ENCODE measurements at places on chromosomes 2 and 18.

- DNase-seq: no peak
These were observed 33.0 kb upstream of the DLX1 start for GRCh38 chr2:172052000-172052983.

DNA sequence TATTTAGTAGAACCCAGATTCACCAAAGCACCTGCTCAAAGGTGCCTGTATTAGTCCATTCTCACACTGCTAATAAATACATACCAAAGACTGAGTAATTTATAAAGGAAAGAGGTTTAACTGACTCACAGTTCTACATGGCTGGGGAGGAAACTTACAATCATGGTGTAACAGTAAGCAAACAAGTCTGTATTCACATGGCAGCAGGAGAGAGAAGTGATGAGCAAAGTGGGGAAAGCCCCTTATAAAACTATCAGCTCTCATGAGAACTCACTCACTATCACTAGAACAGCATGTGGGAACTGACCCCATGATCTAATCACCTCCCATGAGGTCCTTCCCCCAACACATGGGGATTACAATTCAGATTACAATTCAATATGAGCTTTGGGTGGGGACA lies 28.0 kb upstream of the DDX18 start:
- DNase-seq: no peak

- DNase-seq: no peak
These were observed 19.7 kb upstream of the EMILIN2 start for GRCh38 chr18:2827061-2827460.

- DNase-seq: no peak
These were observed 45.2 kb downstream of the ACVR1 start for GRCh38 chr2:157830696-157831570.

- no peak for DNase-seq
These were observed 33.4 kb downstream of the FBXO36 start for GRCh38 chr2:229955663-229956062.

DNA sequence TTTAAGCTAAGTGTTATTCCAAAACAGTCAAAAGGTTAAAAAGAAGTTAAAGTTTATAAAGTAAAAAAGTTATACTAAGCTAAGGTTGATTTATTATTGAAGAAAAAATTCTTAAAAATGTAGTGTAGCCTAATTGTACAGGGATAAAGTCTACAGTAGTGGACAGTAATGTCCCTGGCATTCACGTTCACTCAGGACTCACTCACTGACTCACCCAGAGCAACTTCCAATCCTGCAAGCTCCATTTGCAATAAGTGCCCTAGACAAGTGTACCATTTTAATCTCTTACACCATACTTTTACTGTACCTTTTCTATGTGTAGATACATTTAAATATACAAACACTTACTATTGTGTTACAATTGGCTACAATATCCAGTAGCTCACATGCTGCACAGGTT lies 86.1 kb downstream of the CACNB4 start:
- DNase-seq: no peak

- DNase-seq: no peak
These were observed 329.9 kb downstream of the HRH4 start for GRCh38 chr18:24790347-24790746.

DNA sequence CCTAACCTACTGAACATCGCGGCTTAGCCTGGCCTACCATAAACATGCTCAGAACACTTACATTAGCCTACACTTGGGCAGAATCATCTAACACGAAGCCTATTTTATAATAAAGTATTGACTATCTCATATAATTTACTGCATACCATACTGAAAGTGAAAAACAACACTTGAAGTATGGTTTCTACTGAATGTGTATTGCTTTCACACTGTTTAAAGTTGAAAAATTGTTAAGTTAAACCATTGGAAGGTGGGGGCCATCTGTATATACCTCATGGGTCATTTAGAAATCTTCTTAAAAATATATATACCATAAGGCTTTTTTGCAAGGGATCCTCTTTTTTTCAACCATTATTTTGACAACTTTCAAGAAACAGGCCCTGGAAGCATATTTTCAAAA lies 16.5 kb downstream of the RNF149 start:
- DNase-seq: no peak

DNA sequence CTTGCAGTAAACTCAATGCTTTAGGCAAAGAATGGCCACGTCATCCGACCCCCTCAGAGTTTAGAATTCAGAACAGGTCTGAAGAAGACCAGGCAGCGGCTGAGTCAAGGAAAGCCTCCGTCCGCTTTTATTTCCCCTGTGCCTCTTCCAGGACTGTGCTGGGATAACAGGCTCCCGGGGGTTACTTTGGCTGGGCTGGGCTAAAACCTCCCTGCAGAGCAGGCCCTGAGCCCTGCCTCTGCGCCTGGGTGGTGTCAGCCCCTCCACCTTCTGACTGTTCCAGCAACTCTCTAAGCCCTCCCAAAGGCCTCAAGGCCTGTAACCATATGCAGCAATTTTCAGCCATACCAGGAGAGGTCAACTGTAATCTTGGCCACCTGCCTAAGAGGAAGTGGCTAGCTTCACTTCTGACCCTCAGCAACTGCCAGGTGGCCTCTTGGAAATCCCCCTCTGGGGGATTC lies 166.5 kb downstream of the RPIA start:
- DNase-seq: no peak

DNA sequence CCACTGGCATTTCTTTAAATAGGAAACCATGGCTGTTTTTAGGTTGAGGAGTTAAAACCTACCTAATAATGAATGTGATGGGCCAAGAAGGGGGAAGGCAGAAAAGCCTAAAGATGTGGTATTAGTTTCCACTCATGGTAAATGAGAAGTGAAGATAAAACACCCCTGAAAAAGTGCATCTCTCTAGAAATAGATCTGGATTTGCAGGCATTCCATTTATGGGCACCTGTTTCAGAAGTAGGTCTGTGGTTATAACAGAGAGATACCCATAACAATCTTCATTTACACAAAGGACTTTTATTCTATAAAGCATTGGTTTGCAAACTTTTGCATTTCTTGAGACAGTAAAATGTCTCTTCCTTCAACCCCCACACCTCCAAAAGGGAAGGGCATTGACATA lies 62.1 kb downstream of the PRKCE start:
- DNase-seq: no peak

DNA sequence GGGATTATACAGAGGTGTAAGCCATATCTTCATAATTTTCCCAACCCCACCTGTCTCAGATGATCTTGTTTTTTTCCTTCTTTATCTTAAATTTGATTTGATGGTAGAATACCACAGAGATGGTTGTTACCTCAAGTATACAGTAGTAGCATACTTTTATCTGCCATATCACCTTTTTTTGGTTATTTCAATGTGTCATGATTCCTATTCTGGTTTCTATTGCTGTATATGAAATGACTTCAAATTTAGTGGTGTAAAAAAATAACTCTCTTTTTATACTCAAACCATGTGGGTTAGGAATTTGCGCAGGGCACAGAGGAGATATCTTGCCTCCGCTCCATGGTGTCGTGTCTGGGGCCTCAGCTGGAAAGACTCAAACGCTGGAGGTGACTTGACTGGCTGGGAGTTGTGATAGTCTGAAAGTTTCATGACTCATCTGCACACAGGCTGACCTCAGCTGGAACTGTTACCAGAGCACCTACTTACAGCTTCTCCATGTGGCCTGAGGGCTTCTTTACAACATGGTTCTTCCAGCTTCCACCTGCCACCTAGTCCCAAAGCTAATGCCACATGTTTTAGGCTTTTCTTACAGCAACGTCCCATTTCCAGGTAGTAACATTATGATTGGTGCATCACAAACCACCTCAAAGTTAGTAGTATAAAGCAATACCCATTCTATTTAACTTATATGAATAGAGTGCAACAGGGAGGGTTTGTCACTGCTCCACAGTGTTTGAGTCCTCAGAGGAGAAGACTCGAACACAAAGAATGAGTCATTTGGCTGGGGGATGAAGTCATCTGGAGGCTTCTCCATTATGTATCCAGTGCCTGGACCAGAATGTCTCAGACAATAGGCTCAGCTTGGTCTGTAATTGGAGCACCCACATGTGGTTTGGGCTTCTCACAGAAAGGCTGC lies 82.3 kb upstream of the XPO1 start:
- DNase-seq: no peak

DNA sequence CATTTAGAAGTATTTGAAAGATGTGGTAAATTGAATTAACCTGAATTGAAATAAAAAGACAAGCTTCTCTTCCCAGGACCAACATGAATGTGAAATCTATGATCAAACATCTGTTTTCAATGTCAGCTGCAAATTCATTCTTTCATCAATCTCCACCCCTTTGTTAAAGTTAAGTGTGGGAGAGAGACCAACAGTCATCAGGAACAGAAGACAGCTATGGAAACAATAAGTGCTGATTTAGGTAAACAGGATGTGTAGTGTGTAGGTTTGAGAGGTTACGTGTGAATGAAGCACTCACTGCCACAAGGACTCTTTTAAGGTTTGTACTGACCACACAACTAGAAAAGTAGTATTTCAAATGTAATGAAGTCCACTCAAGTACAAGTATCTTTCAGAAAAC lies 1659.8 kb upstream of the CELF4 start:
- no peak for DNase-seq

DNA sequence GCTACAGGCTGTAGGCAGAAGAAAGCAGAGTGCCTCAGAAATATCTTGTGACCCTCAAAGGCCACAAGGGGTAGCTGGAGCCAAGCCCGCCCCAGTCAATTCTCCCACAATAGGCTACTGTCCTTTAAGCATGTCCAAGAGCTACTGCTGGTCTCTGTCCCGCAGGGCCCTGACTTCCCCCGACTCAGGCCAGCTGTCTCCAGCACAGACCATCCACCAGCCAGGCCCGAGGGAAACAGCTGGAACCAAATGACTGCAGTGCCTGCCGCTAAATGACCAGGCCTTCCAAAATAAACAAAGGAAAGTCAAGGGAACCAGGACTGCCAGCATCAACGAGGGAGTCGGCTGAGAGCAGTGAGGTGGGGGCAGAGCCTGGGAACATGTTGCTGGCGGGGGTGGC lies 36.7 kb downstream of the MCFD2 start:
- no peak for DNase-seq

- no peak for DNase-seq
These were observed 20.1 kb downstream of the SLC66A3 start for GRCh38 chr2:11175293-11175795.

- no peak for DNase-seq
These were observed 3.1 kb upstream of the TCF23 start for GRCh38 chr2:27145682-27146081.

GRCh38 chr2:101188683-101189405 lies 37.7 kb upstream of the TBC1D8 start:
- no peak for DNase-seq

DNA sequence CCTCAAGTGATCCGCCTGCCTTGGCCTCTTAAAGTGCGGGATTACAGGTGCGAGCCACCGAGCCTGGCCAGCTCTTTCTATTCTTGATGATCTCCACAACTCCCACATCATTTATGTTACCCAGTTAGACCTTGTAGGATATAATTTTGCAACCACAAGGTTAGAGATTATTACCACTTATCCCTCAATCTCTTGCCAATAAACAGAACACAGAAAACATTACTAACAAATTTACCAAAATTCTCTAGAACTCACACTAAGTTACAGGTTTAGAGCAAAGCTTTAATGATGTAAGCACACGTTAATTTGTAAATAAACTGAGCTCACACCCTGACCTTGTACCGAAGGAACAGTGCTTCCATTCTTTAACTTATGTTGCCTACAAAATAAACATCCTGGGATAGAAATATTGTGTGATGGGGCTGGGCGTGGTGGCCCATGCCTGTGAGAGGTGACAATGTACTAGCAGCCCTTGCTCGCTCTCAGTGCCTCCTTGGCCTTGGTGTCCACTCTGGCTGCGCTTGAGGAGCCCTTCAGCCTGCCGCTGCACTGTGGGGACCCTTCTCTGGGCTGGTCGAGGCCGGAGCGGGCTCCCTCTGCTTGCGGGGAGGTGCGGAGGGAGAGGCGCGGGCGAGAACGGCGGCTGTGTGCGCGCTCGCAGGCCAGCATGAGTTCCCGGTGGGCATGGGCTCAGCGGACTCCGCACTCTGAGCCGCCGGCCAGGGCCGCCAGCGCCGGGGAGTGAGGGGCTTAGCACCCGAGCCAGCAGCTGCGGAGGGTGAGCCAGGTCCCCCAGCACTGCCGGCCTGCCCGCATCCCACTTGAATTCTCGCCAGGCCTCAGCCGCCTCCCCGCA lies 42.1 kb upstream of the ITSN2 start:
- DNase-seq: no peak

GRCh38 chr2:19124135-19124534 lies 234.3 kb downstream of the OSR1 start:
- DNase-seq: no peak

- DNase-seq: no peak
These were observed 165.7 kb downstream of the RTP5 start for GRCh38 chr2:242034996-242035814.

- DNase-seq: no peak
These were observed 551.1 kb downstream of the TNS1 start for GRCh38 chr2:217451666-217452065.

DNA sequence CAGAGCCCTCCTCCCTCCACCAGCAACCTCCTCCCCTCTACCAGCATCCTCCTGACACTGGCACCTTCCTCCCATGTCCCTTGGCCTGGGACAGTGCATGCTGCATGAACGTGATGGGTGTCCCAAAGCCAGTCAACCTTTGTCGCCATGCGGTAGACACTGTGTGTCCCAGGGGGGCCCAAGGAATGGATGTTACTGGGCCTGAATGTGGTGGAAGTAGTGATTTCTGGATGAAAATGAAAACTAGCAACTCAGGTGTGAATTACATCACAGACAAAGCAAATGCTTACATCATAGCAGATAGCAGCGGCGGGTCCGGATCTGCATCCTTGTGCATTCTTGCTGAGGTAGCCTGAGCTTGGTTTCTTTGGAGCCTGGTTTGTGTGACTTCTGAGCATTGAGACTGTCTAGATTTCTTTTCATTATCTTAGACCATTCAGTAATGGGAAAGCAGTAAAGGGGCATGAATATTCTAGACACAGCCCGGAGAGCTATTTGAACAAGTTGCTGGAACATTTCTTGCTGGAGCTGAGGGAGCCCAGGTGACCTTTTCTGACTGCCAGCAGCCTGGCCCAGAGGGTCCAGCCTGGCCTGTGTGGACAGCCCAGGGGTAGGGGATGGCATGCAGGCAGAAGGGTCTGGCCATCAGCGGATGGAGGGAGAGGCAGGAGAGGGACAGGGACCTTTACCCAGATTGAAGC lies 100.4 kb downstream of the FAM210A start:
- DNase-seq: no peak

DNA sequence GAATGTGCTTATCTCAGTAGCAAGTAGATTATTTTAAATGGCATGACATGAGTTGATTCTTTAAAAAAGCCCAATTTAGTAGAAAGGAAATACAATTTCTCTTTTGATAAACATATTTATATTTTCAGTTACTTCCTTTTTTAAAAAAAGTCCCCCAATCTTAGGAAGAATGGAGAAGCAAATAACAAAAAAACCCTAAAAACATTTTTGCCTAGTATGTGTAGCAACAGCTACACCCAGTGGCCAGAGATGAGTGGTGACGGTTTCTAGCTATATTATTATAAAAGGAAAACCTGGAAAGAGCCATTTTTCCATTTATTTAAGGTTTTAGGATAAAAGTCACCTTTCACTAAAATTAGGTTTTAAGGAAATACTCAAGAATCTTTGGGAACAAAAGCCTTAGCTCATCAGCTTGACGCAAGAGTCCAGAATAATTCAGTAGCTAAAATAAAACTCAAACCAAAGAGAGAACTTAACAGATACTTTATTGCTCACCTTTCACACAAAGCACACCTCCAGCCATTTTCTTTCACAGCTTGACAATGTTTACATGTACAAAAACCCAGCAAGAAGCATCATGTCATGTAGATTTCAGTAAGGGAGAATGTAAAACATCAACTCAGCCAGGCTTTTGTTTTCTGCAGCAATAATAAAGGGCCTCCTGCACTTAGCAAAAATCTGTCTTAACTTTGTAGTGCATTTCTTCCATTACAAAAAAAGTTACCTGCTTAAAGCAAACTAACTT lies 15.7 kb downstream of the FAM98A start:
- DNase-seq: no peak

Measured in stimulated activated CD8-positive, alpha-beta memory T cell treated with anti-CD3 and anti-CD28 coated beads, Interleukin-2, amount 100 ng/mL, for 1 hour (primary cell).